Stimulated activated CD4-positive, alpha-beta T cell treated with anti-CD3 and anti-CD28 coated beads, Interleukin-1b, Interleukin-23, amount 100 ng/mL, for 1 hour (primary cell): ENCODE measurements at places on chromosomes 4 and X.

DNA sequence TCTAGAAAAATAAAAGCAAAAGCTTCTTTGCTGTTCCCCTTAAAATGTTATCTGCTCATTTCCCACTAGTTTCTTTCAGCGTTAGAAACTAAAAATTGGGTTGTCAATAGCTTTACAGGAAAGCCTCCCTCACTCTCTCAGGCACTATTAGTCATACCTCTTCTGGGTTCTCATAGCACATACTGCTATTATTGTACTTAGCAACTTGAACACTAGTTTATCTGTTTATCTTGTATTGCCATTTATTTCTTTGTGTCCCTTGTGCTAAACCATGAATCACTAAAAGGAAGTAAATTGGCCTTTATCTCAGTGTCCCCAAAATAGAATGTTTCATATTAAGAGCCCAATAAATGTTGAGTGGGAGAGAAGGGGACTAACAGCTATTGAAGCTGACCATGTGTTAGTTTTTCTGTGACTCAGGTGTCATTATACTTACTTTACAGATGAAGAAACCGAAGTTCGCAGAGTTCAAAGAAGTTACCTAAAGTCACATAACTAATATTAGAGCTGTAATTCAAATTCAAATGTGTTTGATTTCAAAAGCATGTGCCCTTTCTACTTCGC, 124.8 kb upstream of the CITED1 start:
- DNase-seq: no peak

GRCh38 chr4:106914223-106914622, 121.9 kb downstream of the DKK2 start:
- no peak for DNase-seq

GRCh38 chrX:69968950-69969349, 80.8 kb downstream of the AWAT2 start:
- no peak for DNase-seq

DNA sequence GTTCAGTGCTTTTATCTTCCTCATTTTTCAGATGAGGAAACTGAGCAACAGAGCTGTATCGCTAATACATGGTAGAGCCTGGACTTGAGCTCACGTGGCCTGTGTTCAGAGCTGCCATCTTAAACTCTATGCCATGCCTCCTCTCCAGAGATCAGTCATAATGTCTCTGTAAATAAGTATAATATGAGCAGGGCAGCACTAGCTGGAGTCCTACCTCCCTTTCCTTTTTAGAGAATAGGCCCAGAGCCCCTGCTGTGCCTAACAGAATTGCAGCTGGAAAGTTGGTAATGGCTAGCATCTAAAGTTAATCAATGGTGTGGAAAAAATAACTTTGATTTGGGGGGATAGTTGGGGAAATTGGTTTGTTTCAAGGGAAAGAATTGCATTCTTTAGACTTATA, 20.4 kb downstream of the CASP6 start:
- no peak for DNase-seq

GRCh38 chrX:130876226-130876625, 26.8 kb downstream of the ENOX2 start:
- DNase-seq: no peak

- no peak for DNase-seq
Observed at GRCh38 chrX:34884817-34885216, 57.8 kb upstream of the FAM47B start.

GRCh38 chrX:136304493-136304892, 3.7 kb downstream of the ADGRG4 start:
- no peak for DNase-seq

- no peak for DNase-seq
Observed at GRCh38 chrX:153773741-153774575, 6.9 kb upstream of the SRPK3 start.

DNA sequence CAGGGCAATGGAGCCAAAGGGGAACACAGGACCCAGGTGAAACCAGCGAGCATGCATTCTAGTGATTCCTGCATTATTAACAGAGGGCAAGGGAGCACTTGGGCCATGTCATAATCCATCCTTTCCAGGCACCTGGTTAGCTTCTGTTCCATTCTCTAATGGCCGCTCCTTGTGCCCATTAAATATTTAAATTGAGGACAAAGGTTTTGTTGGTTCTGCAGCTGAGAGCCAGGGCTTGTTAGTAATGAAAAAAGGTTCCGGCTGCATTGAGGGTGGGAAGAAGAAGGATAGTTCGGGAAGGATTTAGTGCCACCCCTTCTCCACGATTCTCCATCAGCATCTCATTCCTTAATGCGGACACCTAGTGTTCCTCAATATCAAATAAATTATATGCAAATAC, 13.6 kb downstream of the SOD3 start:
- DNase-seq: no peak

DNA sequence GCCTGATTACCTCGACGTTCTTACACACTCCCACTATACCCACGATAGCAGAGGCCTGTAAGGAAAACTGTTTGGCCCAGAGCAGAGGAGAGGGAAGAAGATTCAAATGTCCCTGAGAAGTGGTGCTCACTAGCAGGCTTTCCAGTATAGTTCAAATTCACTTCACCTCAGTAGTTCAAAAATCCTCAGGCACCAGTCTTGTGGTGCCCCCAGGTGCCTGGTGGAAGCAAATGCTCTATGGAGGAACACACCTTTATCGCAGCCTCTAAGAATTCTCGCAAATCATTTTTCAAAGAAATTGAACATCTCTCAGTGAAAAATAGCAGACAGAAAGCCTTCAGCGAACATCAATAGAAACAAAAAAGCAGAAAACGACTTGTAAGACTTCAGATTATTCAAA, 12.2 kb upstream of the MTMR1 start:
- DNase-seq: no peak

DNA sequence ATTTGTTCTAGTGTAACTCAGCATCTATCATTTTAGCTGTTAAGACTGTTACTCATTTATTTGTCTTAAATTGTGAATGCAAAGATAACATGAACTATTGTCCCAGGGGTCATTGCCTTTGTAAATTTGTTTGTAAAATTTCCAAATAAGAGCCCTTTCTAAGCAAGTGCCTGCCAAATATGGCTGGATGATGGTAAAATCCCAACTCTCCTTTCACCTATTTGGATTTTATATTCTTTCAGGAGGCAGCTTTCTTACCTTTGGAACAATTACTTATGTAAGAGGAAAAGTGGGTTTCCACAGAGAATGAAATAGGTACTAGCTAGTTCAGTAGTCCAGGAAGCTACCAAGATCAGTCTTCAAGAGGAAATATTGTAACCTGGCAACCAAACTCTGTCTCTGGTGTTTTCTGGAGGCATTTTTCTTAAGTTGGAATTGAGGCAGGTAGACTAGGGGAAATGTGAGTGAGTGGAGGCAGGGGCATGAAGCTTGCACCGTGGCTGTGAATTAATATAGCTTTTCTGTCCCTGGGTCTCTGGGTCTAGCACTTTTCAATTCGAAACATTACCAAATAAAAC, 363.0 kb upstream of the ZCCHC13 start:
- no peak for DNase-seq

DNA sequence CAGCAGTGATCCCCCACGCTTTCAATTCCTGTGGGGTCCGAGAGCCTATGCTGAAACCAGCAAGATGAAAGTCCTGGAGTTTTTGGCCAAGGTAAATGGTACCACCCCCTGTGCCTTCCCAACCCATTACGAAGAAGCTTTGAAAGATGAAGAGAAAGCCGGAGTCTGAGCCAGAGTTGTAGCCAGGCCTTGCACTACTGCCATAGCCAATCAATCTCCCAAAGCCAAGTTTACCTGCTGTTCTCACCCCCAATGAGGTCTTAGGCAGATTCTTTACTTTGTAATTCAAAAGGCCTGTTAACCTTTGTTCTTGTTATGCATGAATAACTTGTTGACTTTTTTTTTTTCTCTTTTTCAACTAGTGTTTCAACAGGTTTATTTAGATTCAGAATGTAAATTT, 4.0 kb downstream of the MAGEB2 start:
- no peak for DNase-seq
